NCI-H187 treated with DMSO at 0.1 percent for 48 hours (cell line): ENCODE measurements at places on chromosomes 5 and 9.

- no peak for DNase-seq
Measured at GRCh38 chr9:96612105-96612965, 7.3 kb downstream of the CDC14B start.

DNA sequence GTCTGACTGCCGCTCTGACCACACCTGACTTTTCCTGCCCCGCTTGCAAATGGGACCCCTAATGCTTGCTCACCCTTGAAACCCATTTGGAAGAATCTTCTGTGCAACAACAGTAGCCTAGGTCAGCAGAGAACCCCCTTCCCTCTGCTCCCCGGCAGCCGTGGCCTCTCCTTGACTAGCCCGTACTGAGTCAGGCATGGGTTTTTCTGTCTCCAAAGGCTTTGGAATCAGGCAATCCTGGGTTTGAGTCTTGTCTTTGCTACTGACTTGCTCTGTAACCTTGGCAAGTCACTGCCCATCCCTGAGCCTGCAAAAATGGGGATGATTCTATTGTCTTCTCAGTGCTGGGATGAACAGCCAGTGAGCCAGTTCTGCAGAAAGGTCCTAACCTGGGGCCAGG is 135.4 kb downstream of the RGS3 start:
- DNase-seq: no peak

- no peak for DNase-seq
Measured at GRCh38 chr5:133220851-133221674, 169.2 kb downstream of the HSPA4 start.

DNA sequence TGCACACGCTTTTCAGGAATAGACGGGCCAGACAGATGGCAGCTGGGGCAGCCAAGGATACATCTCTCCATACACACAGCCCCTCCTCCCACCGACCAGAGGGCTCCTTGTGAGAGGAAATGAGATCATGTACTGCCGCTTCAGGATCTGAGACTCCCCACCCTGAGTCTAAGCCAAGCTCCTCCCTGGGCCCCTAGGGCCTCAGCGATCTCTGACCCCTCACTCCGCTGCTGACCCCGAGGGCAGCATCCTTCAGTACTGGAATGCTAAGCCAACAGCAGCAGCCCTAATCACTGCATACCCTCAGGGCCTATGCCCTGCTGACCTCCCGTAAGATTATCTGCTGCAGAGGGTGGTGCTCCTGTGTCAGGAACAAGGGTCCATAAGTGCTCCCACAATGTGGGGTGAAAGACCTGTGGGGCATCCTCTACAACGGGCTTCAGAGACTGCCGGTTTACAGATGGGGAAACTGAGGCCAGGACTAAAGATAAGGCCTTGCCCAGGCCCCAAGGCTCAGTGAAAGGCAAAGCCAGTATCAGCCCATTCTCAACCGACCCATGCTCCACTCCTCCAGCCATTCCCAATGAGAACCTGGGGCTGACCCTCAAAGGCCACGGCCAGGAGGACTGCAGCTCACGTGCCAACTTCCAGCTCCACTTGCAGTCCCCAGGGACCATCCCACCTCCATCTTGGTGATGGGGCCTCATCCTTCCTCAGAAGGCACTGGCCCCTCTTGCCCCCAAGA is 37.5 kb downstream of the BICD2 start:
- DNase-seq: no peak
